ENCODE measurements at places on chromosomes 6 and 20. TPM values are rescaled to one million over a fixed set of nuclear protein-coding genes. Genes with fewer than 3 reads are reported as not detected.

ZSCAN31 gene
- 1.7 TPM for total RNA-seq

GRCh38 chr6:77883851-77884250, 231.0 kb downstream of the MEI4 start:
- DNase-seq = no peak

DNA sequence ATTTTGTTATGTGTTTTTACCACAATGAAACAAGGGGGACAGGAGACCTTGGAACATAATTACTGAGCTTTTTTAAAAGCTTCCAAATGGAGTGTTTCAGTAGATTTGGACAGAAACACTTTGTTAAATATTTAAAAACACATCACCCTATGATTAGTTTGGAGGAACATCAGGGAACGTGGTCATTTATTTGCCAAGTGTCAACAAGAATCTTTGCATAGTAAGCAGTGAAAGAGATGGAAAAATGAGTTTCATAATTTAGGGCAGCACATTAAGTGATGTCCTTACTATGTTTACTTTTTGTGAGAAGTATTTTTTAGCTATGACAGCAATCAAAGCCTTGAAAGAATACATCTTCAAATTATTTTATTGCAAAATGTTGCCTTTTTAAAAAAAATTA, 82.6 kb downstream of the PROKR2 start:
- no peak for DNase-seq

DNA sequence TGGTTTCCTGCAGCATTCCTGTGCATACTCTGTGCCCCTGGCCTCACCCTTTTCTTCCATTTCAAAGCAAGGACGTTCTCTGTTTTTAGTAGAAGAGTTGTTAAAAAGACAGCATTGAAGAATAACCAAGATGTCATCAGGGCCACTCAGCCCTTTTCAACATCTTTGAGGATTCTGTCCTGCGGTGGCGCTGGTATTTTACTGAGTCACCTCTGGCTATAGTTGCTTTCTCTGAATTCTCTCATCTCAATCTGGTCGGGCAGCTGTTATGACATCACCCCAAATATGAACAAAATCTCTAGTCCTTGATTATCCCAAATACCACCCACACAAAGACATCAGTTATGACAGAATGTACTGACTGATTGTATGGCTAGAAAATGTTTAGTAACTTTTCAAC, 204.2 kb downstream of the GRIK2 start:
- no peak for DNase-seq

- DNase-seq = no peak
These were observed 29.3 kb downstream of the BCL2L1 start for GRCh38 chr20:31693402-31693801.

DNA sequence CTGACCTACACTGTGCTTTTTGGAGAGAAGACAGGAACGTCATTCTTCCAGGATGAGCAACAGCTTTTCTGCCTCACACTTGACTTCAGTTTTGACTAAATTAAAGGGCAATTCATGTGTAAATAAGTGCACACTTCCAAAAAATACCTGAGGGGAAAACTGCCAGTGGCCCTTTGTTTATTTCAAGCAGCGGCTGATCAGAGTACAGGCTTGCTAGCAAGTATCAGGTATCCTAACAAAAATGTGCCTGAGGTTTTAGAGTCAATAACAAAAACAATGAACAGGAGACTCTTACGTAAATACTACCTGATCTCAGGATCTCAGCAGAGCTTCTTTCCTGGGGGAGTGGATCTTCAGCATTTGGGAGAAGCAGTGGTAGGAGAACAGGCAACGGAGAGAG, 12.4 kb downstream of the LY86 start:
- DNase-seq = no peak

Measured in activated naive CD4-positive, alpha-beta T cell treated with anti-CD3 and anti-CD28 coated beads, Interleukin-2, amount 50 U/mL, for 72 hours (primary cell).